ENCODE measurements at places on chromosomes 2 and 18. TPM values are rescaled to one million over a fixed set of nuclear protein-coding genes. Genes with fewer than 3 reads are reported as not detected.

MAB21L4 gene
- not detected for total RNA-seq

WDR12 gene
- total RNA-seq, result 13.4 TPM

CCDC74A gene
- total RNA-seq, result 2.4 TPM

ZBTB14 gene
- 8.6 TPM for total RNA-seq

CDK15 gene
- 0.75 TPM for total RNA-seq
